ENCODE measurements at places on chromosomes 16 and 17.

DNA sequence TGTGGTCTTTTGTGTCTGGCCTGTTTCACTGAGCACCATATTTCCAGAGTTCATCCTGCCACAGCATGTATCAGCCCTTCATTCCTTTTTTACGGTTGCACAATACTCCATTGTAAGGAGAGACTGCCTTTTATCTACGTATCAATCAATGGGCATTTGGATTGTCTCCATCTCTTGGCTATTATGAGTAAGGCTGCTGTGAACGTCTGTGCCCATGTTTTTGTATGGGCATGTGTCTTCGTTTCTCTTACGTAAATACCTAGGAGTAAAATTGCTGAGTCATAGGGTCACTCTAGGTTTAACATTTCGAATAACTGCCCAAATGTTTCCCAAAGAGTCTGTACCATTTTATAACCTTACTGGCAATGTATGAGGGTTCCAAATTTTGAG is 202.8 kb upstream of the FOXF1 start:
- no peak for DNase-seq

DNA sequence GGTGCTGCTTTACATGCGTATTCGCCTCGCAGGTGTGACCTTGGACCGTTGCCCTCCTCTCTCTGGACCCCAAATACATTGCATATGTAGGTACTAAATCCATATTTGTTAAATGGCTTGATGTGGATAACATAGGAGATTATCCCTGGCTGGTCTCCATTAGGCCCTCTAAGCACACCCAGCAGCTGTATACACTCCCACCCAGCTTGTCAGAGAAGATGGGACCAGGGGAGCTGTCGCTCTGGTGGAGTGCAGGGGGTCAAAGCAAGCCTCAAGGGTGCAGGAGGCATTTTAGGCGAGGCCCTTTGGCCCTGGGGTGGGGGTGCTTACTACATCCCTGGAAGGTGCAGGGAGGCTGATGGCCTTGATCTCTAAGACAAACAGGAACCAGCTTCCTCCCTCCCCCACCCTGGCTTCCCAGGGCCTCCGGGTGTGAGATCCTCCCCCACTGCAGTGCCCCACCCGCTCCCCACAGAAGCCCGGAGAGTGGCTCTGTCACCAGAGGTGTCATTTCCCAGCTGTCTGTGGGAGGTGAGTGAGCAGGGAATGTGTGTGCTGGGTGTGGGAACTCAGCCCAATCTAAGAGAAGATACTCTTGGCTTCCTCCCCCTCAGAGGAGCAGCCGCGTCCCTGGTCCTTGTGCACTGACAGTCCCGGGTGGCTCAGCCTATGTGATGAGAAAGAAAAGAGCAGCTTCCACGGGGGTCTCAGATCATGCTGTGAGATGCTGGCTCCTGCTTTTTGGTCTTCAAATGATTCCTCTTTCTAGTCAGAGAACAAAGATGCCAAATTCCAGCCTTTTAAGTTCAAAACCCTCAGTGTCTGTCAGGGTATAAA is 1.4 kb upstream of the VAMP2 start:
- peak; percentile 21 for DNase-seq

DNA sequence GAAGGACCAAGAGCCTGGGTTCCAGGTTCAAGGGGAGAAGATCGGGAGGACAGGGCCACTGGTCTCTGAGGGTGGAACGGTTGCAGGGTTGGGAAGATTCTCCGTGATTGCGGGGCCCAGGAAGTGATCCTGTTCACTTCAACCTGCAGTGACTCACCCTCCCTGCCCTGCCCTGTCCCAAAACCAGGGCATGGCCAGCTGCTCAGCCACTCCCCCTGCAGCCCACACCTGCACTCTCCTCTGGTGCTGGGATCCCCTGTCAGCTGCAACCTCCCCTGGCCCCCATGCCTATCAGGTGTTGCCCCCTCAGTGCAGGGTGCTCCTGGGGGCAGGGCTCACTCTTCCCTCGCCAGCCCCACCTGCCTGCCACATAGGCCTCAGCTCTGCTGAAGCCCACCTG is 1.1 kb downstream of the RUNDC3A start:
- no peak for DNase-seq

DNA sequence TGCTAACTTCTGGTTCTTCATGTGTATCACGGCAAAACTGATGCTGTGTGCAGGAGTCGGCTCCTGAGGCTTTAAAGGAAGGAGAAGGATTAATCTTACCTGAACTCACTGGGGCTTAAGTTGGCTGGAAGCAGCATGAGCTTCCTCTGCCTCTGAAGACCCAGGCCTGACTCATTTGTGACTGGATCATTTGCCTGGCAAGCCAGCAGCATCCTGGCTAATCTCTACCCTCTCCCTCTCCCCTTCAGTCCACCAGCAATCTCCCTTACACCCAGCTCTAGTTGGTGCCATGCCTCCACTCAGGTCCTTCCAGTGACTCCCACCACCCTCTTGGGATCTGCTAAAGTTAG is 150.3 kb downstream of the IRX3 start:
- DNase-seq: no peak

- DNase-seq: no peak
Observed at GRCh38 chr17:13583996-13584700, 17.6 kb downstream of the HS3ST3A1 start.

GRCh38 chr17:61411261-61412142 is 11.9 kb downstream of the TBX2 start:
- peak; percentile 74 for DNase-seq

DNA sequence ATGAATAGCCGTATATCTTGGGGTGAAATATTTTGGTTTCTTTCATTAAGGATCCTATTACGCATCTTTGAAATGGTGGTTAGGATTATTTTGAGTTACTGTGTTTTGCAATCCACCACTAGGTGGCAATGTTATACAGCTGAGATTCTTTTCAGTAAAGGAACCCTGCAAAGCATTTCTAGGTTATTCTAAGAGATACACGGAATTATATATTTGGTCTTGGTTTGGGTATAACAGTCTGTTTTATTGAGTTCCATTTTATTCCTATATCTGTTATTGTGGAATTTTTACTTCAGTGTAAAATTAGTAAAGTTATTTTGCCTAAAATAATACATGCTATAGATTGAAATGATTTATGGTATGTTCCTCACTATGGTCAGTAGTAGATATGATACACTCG is 62.9 kb upstream of the CPHXL start:
- peak; percentile 52 for DNase-seq

GRCh38 chr16:71367241-71367976 is 8.9 kb downstream of the CALB2 start:
- peak; percentile 60 for DNase-seq

DNA sequence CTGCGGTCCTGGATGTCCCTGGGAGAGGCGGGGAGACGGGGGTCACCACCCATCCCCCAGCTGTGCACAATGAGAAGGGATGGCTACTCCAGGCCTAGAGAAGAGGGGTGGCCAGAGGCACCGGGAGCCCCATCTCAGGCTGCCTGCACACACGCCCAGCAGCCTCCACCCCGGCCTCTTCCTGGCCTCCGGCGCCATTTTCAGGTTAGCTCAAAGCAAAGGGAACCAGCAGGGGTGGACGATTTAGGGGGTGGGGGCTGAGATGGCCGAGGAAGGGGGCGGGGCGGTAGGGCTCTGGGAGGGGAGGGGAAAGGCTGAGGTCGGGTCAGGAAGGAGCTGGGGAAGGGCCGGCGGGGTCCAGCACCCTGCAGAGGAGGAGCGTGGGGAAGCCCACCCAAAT is 42.8 kb downstream of the SRCIN1 start:
- no peak for DNase-seq

DNA sequence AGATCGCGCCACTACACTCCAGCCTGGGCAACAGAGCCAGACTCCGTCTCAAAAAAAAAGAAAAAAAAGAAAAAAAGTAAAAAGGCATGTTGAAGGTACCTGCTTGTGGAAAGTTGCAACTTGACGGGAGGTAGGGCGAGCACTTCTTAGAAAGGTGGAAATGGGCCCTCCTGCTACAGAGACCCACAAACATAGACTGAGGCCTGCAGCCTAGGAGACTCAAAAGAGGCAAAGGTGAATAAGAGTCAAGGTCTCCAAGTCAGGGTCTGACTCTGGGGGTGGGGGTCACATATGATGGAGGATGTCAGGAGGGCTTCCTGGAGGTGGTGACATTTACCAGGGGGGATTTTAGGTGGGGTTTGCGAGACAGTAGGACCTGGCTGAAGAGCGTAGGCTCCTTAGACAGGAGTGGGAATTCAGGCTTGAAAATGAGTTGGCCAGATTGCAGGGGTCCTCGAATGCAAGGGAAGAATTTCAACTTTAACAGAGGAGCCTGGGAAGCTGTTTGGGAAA is 303.0 kb downstream of the SEC14L1 start:
- DNase-seq: no peak

DNA sequence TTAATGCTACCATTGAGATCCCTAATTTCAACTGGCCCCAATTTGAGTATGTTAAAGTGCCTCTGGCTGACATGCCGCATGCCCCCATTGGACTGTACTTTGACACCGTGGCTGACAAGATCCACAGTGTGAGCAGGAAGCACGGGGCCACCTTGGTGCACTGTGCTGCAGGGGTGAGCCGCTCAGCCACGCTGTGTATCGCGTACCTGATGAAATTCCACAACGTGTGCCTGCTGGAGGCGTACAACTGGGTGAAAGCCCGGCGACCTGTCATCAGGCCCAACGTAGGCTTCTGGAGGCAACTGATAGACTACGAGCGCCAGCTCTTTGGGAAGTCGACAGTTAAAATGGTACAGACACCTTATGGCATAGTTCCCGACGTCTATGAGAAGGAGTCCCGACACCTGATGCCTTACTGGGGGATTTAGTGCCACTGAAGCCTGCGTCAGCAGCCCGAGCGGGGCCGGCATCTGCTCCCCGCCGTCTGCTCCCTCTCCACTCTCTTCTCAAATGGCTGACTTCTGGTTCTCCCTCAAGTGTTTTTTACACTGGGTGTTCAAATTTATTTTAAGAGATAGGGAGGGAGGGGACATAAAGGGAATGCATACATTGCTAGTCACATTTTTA is 22.9 kb downstream of the DUSP14 start:
- no peak for DNase-seq

GRCh38 chr17:58158181-58158580 is 8.6 kb upstream of the OR4D2 start:
- no peak for DNase-seq
